Heart left ventricle (tissue), 16 donors: ENCODE measurements at places on chromosomes 1 and 21. TPM values are rescaled to one million over a fixed set of nuclear protein-coding genes. Genes with fewer than 3 reads are reported as not detected.

FMO5 gene
- 0.96 TPM for total RNA-seq

AMPD1 gene
- total RNA-seq = not detected

ADGRB2 gene
- total RNA-seq = 4.7 TPM

LIPI gene
- total RNA-seq = not detected

TEDDM1 gene
- total RNA-seq = not detected

TP73 gene
- total RNA-seq = not detected

DPT gene
- total RNA-seq = 39.5 TPM

PTPRU gene
- 59.9 TPM for total RNA-seq

RGS4 gene
- 15.4 TPM for total RNA-seq

OR2G6 gene
- total RNA-seq = not detected

NCDN gene
- total RNA-seq = 30.4 TPM

S100A14 gene
- total RNA-seq = 5.5 TPM

EFCAB7 gene
- 7.3 TPM for total RNA-seq

TPTE gene
- not detected for total RNA-seq

NBL1 gene
- 19.3 TPM for total RNA-seq

DCST2 gene
- total RNA-seq = 0.23 TPM

MRPS14 gene
- total RNA-seq = 22.7 TPM
